Stimulated activated CD4-positive, alpha-beta T cell treated with anti-CD3 and anti-CD28 coated beads, Interleukin-1b, Interleukin-23, amount 100 ng/mL, for 1 hour (primary cell): ENCODE measurements at places on chromosomes 3 and 15.

GRCh38 chr3:100329800-100330489, 4.6 kb upstream of the NIT2 start:
- DNase-seq = no peak

DNA sequence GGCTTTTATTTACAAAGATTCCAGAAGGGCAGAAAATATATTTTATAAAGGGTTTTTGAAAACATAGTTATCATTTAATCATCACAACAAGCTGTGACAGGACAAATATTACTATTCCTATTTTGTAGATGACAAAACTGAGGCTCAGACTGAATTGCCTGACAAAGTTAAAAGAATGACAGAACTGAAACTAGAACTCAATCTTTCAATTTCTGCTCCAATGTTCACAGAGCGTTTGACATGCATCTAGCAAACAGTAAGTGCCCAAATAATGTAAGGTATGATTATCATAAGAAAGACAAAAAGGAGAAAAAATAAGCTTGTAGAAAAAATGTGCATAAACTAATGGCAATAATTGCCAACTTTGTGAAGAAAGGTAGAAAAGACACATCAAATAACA, 61.9 kb downstream of the SCAPER start:
- no peak for DNase-seq

DNA sequence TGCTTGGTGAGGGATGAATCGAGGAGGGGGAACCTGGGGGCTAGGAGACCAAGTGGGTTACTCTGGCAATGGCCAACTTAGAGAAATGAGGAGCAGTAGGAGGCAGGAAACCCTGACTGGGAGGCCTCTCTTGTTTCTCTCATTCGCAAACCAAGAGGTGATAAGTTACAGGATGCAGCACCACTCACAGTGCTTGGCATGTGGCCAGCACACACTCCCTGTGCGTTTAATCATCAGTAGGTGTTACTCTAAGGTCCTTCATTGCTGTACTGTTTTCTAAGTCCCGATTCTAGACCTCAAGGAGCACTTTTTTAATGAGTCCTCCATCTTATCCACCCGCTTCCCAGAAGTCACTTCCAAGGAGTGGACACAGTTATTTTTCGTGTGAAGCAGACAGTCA, 314.1 kb upstream of the TRIM42 start:
- DNase-seq = no peak

GRCh38 chr15:75347222-75348033, 589 bp downstream of the NEIL1 start:
- DNase-seq = no peak

GRCh38 chr3:142844339-142844977, 44.4 kb downstream of the PCOLCE2 start:
- DNase-seq = no peak

- no peak for DNase-seq
Observed at GRCh38 chr3:183381179-183381578, 47.2 kb downstream of the MCF2L2 start.

DNA sequence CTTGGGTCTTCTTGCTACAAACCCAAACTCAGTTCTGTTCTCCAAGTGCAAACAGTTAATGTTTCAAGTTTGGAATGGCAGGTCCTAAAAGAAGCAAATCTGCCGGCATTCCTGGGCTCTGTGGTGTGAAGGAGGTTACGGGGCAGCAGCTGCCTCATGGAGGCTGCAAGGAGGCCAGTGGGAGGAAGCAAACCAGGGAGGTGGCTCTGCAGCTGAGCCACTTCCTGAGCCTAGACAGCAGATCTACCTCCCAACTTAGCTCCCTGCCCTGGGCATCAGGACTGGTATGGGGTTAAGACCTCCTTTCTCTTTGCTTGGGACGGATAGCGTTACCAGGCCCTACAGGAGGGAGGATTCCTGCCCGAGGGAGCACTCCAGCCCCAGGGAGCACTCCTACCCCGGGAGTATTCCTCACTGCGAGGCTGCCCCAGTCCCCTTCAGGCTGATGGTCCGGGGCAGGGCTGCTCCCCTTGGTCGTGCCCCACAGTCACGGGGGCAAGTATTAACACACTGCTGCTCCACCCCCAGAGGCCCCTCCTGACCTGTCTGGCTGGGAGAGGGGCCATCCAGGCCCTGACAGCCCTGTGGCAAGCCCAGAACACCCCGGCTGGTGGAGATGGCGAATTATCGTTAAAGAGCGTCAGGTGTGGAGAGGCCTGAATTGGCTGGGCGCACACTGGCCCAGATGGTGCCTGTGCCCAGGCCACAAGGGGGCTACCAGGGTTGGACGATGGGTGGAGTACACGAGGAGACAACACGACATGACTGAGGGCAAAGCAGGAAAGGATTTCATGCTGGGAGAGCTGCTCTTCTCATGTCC, 129.9 kb downstream of the ATP10A start:
- no peak for DNase-seq

GRCh38 chr3:55075846-55076245, 148.0 kb upstream of the LRTM1 start:
- no peak for DNase-seq

DNA sequence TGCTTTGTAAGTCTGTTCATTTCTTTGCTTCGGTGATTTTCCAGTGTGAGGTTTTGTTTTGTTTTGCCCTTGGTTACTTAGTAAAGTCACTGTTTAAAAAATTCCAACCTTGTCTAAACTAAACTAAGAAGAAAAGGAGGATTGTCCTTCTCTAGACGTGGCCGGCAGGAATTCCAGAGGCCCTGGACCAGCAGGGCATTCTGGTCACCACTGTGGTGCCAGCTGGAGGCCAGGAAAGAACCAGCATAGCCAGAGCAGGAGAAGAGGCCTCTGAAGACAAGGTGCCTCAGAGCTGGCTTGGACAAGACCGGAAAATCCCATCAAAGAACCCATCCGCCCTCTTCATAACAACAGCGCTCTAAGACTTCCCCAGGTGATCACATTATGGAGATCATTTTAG, 8.2 kb downstream of the PLOD2 start:
- DNase-seq = no peak

- no peak for DNase-seq
Observed at GRCh38 chr3:106518516-106518915, 649.7 kb upstream of the CBLB start.

DNA sequence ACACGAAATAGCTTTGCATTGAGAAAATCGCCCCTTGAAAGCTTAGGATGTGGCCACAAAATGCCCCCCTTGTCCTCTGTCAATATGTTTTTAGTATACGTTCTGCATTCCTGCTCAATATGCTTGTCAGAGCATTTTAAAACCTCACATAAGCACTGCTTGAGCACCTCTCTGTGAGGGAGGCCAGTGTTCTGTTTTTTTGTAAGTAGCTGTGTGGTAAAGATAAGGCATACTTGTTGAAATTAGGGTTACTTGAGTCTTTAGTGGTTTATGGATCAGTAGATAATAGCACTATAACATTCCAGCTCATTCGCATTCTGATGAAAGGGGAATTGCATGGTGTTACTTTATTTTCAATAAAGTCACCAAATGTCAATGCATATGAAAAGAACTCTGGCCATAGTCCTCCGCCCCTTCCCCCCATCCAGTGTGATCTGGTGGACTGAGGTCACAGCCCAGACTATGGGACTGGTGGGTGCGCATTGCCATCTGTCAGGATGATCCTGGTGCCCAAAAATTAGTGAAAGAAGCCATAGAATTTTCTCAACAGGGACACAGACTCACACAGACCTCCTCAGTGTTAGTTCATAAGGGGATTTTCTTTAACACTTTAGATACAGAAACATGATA, 33.1 kb downstream of the IL1RAP start:
- DNase-seq = no peak
